Stimulated activated CD8-positive, alpha-beta memory T cell treated with anti-CD3 and anti-CD28 coated beads, Interleukin-12 subunit alpha, Interleukin-12 subunit beta, amount 100 ng/mL, for 1 hour (primary cell): ENCODE measurements at places on chromosomes 4 and X.

DNA sequence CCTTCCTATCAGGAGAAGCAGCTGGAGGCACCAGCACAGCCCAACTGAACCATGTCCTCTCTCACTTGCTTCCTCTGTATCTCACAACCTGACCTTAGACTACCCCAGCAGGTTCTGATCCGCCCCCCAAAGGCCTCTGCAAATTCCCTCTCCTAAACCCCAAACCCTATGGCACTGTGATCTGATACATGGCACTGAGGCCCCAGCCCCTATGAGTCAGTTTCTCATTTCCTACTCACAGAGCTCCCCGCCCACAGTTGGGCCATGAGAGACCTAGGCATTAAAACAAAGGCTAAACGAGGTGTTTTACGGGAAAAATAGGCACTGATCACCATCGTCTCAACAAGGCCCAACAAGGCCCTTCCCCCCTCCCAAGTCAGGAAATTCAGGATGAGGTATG lies 19.1 kb downstream of the SASH3 start:
- DNase-seq, result no peak

GRCh38 chr4:55364691-55365344 lies 18.8 kb downstream of the SRD5A3 start:
- DNase-seq, result no peak

DNA sequence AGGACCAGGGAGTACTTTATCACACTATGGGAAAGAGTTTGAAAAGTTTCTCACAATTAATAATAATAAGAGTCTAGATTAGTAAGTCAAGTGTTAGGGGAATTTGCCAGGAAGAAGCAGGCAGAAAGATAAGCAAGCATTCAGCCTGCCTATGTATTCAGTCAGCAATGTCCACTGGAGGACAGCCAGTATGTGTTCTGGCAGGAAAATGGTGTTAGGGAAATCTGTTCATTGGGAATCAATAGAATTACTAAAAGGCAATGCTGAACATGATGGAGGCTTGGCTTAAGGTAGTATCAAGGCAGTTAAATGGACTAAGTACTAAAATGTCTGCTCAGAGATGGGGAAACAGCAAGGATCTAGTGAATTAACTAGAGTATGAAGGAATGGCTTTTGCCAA lies 221.2 kb downstream of the PPP4R3C start:
- DNase-seq, result no peak

- no peak for DNase-seq
Measured at GRCh38 chrX:97587171-97587570, 703.5 kb downstream of the RPA4 start.

GRCh38 chr4:613126-613525 lies 12.2 kb upstream of the PDE6B start:
- no peak for DNase-seq
